ENCODE measurements at places on chromosomes 6 and 20.

- no peak for DNase-seq
Observed at GRCh38 chr20:46774236-46774635, 64.8 kb downstream of the SLC2A10 start.

GRCh38 chr20:53491462-53491861 lies 102.2 kb downstream of the ZNF217 start:
- no peak for DNase-seq

- no peak for DNase-seq
Observed at GRCh38 chr6:52566201-52566600, 10.7 kb downstream of the TRAM2 start.

DNA sequence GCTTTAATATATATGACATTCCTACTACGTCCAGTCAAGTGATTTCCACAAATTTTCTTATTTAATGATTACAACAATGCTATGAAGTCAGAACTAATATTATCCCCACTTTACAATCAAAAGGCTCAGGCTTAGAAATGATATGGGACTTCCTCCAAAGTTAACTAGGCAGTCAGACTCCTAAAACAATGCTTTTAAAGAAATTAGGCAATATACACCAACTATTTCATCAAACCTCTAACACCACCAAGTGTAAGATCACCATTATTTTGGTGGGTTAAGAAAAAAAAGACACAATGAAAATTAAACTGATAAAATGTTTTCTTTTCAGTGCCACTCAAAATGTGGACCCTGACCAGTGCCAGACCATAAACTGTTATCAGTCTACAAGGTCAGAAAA lies 256.1 kb upstream of the RUNX2 start:
- DNase-seq: no peak
